ENCODE measurements at places on chromosomes 11 and 22. TPM values are rescaled to one million over a fixed set of nuclear protein-coding genes. Genes with fewer than 3 reads are reported as not detected.

DNA sequence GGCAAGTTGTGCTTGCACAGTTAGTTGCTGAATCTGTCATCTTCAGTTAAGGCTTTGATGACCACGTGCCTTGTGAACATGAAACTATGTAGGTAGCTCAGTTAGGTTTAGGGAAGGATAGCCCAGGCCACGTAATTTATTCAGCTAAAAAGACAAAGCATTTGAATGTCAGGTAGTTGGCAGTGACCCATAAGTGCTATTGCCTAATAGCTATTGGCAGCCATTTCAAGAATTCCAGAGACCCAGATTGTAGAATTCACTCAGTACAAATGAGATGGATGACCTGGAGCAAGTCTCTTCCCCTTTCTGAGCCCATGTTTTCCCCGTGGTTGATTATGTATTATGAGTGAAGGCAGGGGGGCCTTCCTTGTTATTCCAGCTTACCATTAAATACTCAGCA, 265.3 kb upstream of the ANO5 start:
- DNase-seq: no peak

PKDREJ gene
- not detected for total RNA-seq

DNA sequence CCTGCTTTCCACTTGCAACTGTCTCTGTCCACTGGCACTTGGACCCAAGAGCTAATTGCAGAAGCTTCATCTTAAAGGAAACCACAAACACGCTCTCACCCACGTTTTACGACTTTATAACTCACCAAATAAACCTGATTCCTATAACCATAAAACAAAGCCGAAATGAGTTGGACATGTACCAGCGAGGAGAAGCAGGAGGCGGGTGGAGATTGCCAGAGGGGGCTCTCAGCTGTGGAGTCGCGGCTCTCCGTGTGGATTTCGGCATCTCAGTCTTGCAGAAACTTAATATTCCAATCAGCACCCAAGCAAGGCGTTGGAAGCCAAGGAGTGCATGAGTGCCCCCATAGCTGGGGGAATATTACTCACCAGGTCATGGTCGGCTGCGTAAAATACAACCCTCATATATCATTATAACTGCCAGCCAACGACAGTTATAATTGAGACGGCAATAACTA, 483.6 kb downstream of the MN1 start:
- DNase-seq: peak; percentile 81

SLC5A4 gene
- 0.79 TPM for total RNA-seq

- DNase-seq: no peak
Observed at GRCh38 chr11:88297863-88298262, 39.7 kb downstream of the CTSC start.

KRTAP5-11 gene
- not detected for total RNA-seq

DNA sequence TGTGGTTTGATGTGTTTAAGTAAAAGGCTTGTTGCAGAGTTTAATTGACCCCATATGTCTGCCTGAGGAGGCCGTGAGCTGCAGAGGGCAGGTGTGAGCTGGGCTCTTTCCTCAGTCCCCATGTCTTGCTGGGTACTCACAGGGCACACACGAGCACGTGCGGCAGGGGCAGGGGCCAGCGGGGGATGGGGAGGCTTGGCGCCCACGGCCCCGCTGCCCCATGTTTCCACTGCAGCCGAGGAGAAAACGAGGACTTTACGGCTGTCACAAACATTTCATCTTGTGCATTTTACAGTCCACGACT, 24.7 kb upstream of the CCDC188 start:
- no peak for DNase-seq

SLCO2B1 gene
- total RNA-seq: 1.7 TPM

DNA sequence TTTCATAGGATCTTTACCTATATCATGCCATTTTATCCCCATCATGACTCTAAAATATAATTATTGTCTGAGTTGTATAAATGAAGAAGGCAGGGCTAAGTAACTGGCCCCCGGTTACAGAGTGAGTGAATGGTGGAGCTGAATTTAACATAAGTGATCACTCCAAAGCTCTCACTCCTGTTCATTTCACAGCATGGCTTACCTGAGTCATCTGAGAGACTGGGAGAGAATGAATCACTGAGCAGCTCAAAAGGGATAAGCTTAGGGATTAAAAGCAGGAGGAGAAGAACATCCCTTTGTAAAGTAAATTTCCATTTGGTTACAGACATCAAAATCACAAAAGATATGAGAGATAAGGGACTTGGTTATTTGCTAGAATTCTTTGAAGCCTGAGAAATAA, 294.0 kb upstream of the CTSC start:
- DNase-seq: no peak

LUZP2 gene
- total RNA-seq: 0.33 TPM

FXYD2 gene
- 5.0 TPM for total RNA-seq

MUC15 gene
- not detected for total RNA-seq

GRCh38 chr11:124865902-124866851, 945 bp downstream of the ROBO3 start:
- no peak for DNase-seq

- no peak for DNase-seq
Observed at GRCh38 chr11:35260342-35260985, 121.5 kb downstream of the CD44 start.

- DNase-seq: no peak
Observed at GRCh38 chr11:44950031-44950624, 555 bp downstream of the TP53I11 start.

- no peak for DNase-seq
Observed at GRCh38 chr11:110373051-110373702, 56.6 kb upstream of the FDX1 start.

B3GAT1 gene
- total RNA-seq: 0.48 TPM

DNA sequence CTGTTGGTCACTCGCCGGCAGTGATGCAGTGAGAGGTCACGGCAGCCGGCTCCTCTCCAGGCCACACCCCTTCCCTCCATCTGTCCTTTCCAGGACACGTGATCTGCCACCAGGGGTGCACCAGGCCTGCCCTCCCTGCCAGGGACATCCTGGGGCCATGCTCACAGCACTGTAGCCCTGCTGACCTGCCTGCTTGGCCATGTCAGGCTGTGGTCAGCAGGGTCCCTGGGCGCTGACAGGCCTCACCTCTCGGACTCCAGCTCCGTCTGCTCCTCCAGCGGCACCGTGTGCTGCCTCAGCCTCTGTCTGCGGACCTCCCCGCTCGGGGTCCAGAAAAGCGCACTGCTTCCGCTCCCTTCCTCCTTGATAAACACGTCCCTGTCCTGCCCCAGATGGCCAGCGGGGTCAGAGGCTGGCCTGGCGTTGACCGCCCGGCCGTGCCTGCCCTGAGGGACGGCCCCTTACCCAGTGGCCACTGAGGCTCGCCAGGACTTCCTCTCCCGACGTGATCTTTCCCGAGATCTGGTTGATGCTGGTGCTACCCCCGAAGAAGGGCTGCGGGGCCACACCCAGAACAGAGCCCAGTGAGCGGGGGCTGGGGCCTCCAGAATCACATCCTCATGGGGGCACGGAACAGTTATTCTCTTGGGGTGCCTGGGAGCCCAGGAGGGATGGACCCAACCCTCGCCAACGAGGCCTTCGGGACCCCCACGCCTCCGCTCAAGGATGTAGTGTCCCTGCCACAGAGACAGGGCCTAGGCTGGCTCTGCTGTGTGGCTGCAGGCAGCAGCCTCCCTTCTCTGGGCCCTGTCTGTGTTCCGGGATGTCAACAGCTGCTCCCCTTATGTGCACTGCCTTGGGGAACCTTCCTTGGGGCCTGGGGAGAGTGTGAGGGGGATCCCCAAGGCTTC, 36.3 kb upstream of the CARS1 start:
- DNase-seq: no peak
